ENCODE measurements at places on chromosomes 7 and 10.

- DNase-seq: no peak
Observed at GRCh38 chr7:154915600-154915999, 87.3 kb downstream of the PAXIP1 start.

DNA sequence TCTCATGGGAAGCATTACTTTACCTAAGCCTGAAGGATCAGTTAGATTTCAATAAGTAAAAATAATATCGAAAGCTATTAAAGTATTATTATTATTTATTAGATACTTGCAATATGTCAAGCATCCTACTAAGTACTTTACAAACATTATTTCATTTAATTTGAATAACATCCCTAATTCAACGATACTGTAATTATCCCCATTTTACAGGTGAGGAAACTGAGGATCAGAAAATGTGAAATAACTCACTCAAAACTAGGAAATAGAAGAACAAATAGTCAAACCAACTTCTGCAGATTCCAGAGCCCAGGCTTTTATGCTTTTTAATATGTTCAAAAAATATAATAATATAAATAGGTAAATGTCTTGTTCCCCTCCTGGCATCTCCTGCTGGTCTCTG lies 10.3 kb upstream of the PDCD4 start:
- DNase-seq: no peak

GRCh38 chr7:107147464-107148393 lies 21.1 kb upstream of the HBP1 start:
- no peak for DNase-seq

DNA sequence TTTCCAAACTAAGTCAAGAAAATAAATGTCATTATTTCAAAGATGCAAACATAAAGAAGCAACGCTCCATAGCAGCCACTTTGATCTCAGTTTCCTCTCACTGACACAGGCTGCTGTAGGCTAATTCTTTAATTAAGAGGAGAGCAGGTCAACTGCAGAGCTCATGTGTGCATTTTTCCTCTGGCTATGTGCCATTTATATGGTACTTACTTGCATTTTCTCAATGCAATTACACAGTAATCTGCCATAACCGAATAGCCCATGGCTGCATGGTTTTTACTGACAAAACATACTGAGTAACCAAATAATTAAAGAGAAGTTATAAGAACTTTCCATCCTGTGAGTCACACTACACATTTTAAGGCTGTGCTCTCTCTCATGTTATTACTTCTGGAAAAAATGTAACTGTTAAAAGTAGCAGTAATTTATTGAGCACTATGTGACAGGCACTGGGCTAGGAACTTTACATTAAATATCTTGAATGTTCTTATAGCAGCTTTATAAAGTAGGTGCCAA lies 122.0 kb downstream of the ELAPOR2 start:
- DNase-seq: no peak

- DNase-seq: no peak
Observed at GRCh38 chr7:24619978-24620377, 46.7 kb downstream of the PALS2 start.

GRCh38 chr7:129807863-129808262 lies 144.9 kb downstream of the UBE2H start:
- no peak for DNase-seq

DNA sequence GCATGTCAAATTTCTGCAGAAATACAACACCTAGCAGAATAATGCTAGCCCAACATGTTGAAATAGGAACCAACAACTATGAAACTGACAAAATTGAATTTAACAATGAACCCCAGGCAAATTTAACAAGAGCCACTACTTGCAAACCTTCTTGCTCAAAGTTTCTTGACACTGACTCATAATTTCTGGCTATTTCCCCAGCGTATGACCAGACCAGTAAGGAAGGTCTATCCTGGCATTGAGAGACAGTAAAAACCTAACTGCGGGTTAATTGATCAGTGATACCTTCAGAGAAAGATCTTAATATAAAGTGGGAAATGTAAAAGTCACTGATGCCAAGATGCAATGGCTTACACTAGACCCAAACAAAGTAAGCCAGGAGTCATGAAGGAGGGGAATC lies 510.1 kb downstream of the ARL4A start:
- DNase-seq: no peak

- DNase-seq: no peak
Observed at GRCh38 chr10:119396008-119396708, 146.4 kb downstream of the RGS10 start.

DNA sequence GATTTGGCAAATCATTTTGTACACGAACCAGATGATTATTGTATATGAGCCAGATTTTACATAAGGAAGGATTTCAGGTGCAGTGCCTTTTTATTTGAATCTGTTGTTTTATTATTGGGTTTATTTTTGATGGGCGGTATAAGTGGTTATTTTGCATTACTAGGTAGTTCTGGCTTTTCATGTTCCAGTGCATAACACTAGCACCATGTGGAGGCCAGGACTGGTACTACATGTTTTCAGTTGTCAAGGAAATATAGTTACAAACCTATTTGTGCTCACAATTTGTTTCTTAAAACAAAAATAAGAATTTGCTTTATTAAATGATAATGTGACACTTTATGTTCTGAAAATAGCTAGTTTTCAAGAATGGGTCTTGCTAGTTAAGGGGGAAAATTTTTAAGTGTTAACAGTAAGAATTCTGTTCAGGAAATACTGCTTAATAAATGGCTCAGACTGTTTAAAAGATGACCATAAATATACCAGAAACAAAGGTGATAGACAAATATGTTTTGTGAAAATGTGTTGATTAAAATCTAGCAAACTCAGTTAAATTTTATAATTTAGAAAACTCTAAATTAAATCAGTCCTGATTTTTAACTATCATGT lies 7.1 kb upstream of the SEMA3E start:
- no peak for DNase-seq

- DNase-seq: no peak
Observed at GRCh38 chr7:477626-478220, 41.9 kb downstream of the PDGFA start.

DNA sequence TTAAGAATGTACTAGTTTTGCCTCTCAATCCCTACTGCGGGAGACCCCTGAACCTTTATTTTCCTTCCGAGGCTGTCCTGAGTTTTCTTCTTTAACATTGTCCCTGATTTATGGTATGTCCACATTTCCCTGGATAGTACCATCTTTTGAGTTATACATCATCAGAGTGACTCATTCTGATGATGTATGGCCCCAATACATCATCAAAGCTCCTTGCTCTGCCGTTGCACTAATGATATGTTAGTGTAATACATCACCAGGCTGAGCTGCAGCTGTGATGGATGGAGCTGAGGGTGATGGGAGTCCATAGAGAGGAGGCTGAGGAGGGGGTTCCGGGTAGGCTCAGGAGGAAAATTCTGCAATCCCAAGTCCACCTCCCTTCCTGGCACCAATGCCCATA lies 986.5 kb downstream of the KCNMA1 start:
- no peak for DNase-seq

- no peak for DNase-seq
Observed at GRCh38 chr7:97096661-97097060, 20.8 kb upstream of the SDHAF3 start.

GRCh38 chr10:104676874-104677273 lies 35.8 kb downstream of the SORCS3 start:
- DNase-seq: no peak

- no peak for DNase-seq
Observed at GRCh38 chr7:1810961-1811849, 141.1 kb downstream of the ELFN1 start.

- DNase-seq: no peak
Observed at GRCh38 chr10:48659790-48660189, 24.9 kb upstream of the WDFY4 start.

DNA sequence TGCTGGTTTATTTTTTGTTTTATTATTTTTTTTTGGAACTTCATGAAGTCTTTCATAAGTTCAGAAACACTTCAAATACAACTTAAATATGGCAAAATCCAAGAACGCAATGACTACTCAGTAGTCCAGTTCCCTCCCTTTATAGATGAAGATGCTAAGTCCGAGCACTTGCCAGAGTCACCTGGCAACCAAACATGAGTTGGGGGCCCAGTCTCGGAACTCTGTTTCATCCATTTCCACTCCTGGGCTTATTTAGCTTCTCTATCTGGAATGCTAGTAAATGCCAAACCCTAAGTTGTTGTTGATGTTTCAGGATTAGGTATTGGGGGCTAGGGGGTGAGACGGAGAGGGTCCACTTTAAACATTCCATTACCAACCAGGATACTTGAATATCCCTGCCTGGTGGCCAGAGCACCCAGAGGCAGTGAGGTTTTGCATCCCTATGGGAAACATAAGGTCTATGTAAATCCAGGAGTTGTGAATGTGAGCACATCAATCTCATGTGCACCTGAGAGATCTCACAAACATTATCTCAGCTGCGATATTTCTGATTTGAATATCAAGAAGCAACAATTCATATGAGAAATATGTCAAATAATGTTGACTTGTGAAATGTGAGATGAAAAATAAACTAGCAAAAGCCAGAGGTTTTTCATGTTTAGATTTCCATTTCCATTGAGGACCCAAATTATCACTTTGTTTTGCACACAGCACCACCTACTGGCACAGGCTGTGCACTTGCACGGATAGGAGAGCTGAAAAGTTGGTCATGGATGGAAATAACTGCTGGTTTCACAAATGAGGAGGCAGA lies 129.3 kb downstream of the PKD1L1 start:
- peak; percentile 64 for DNase-seq

DNA sequence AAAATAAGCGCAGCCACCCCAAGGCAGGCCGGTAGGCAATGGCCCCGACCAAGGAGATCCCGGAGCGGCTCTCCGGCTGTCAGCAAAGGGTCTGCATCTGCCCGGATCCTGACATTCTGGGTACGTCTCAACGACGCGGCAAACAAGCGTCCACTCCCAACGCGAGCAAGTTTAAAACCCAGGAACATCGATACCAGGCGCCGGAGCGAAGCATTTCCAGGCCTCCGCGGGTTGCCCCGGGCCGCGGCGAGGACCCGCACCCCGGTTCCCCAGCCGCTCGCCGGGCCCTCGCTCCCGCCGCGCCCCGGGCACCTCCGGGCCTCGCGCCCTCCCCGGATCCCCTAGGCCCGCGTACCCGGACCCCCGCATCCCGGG lies 453 bp downstream of the URGCP start:
- DNase-seq: peak; percentile 63

- no peak for DNase-seq
Observed at GRCh38 chr10:129968020-129968852, 4.2 kb upstream of the EBF3 start.

GRCh38 chr10:89481662-89482061 lies 53.7 kb downstream of the SLC16A12 start:
- no peak for DNase-seq

DNA sequence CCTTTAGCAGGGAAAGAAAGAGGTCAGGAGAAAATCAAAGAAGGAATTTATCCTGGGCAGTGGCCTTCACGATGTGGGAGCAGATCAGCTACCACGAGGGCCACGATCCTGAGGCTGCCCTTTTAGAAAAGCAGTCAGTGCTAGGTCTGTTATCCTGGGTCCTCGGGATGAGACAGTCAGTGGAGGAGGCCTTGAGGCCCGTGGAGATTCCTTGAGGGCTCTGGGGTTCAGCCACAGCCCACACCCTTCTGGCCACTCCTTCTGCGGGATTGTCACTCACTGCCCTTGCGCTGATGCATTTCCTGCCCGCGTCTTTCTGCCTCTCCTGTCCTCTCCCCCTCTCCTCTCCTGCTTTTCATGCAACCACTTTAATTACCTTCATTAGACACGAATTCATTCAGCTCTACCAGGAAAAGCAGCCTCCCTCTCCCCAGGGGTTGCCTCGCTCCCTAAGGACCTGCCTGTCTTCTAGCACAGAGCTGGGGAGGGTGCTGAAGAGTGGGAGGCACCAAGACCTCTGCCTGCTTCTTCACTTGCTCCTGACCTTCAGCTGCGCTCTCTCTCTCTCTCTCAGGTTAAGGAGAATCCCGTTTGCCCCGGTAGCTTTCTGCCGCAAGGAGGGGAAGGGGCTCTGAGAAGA lies 42.6 kb upstream of the LRRC4 start:
- DNase-seq: no peak

DNA sequence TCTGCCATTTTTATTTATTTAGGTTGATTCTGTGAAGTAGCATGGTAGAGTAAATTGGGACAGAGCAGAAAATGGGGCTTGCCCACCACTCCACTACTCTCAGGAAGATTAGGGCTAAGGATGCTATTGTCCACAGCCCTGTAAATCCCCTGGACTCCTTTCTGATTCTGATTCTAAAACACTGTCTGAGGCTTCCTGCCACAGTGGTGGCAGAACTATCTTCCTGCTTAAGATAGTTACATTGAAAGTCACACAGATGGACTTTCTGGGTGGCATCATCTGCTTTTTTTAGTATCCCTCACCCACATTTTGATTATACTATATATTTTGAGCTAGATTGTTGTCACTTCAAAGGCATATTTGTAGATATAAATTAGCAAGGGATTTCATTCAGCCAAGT lies 50.0 kb downstream of the SPAM1 start:
- no peak for DNase-seq

Data from ecto neural progenitor cell (in vitro differentiated cells).